Stimulated activated CD8-positive, alpha-beta memory T cell treated with anti-CD3 and anti-CD28 coated beads, Interleukin-15, amount 100 ng/mL, for 4 hours (primary cell): ENCODE measurements at places on chromosomes 1 and 21.
A peak's percentile ranks its signal among the peaks of the same experiment; 100 is the strongest.

DNA sequence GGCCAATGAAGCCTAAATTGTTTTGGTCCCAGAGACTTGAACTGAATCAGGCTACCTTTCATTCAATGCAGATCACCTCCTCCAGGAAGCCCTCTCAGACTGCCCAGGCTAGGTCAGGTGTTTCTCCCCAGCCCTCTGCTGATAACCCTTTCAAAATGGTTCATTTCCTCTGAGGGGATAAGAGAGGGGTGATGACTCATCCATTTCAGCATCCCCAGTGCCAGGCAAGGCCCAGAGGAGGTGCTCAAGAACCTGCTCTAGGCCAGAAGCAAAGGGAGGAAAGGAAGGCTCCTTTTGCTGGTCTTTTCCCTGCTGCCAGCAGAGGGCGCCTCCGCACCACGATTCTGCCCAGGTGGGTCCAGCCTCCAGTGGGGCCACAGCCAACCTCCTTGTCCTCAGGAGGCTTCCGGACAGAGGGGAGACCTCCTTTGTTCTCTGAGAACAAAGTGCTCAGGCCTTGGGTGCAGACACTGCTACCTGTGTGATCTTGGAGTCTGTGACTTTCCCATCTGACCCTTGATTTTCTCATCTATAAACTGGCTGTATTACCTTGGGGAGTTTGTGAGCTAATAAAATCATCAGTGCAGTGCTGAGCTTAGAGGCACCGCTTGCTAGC lies 45.3 kb upstream of the ARHGEF10L start:
- DNase-seq: peak; percentile 24

DNA sequence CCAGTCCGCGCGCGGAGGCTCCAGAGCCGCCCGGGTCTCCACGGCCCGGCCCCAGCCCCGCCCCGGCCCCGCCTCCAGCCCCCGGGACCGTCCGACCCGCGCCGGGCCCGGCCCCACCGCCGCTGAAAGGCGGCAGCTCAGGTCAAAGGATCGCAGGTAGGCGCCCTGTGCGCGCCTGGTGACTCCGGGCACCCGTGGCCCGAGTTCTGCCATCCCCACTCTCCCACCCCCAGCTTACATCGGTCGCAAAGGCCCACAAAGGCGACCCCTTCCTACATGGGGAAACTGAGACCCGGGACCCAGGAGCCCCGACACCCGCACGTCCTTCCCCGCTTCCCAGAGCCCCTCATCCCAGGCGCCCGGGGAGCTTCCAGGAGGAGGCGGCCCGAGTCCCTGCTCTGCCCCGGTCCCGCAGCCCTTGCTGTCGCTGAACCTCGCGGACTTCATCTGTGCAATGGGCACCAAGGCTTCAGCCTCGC lies at the start of gene TMEM200B:
TSS of gene TMEM200B (minus strand) at position 17 of the 479 bp plus-strand sequence. CDS start 2,075 bp downstream, outside the sequence.
- DNase-seq: no peak

- DNase-seq: no peak
Observed at GRCh38 chr1:46673749-46674182, 2.1 kb downstream of the TEX38 start.

DNA sequence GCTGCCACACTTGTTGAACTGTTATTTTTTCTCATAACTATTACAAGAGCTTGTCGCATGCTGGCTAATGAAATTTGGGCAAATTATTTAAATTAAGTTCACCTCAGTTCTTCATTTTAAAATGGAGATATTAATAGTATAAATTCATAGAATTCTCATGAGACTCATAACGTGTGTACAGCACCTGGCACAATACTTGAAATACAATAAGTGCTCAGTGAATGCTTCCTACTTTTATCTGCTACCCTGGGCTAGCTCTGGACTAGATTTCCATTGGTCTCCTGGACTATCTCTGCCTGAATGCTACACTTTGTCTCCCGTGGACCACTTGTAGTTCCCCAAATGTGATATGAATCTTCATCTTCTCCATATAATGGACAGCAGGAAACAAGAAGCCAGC lies 919 bp downstream of the SLAMF6 start:
- no peak for DNase-seq

- no peak for DNase-seq
Observed at GRCh38 chr1:238345837-238346236, 455.1 kb upstream of the ZP4 start.

- no peak for DNase-seq
Observed at GRCh38 chr1:113109908-113110554, 37.0 kb downstream of the LRIG2 start.

DNA sequence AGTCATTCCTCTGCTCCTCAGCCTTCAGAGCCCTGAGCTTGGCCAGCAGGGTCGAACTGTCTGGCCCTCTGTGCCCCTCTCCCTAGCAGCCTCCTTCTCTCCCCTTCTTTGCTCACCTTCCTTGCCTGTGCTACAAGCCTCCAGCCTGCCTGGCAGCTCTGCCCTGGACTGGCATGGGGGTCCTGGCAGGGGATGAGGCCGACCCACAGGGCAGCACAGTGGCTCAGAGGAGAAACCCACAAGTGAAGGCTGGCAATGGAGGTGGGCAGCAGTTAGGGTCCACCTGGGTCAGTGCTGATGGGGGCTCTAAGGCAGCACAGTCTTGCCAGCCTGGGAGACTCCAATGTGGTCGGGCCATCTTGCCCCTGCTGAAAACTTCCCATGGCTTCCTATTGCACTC lies 274.2 kb downstream of the GRIK3 start:
- DNase-seq: no peak

- no peak for DNase-seq
Observed at GRCh38 chr1:200034262-200034557, 6.7 kb downstream of the NR5A2 start.

DNA sequence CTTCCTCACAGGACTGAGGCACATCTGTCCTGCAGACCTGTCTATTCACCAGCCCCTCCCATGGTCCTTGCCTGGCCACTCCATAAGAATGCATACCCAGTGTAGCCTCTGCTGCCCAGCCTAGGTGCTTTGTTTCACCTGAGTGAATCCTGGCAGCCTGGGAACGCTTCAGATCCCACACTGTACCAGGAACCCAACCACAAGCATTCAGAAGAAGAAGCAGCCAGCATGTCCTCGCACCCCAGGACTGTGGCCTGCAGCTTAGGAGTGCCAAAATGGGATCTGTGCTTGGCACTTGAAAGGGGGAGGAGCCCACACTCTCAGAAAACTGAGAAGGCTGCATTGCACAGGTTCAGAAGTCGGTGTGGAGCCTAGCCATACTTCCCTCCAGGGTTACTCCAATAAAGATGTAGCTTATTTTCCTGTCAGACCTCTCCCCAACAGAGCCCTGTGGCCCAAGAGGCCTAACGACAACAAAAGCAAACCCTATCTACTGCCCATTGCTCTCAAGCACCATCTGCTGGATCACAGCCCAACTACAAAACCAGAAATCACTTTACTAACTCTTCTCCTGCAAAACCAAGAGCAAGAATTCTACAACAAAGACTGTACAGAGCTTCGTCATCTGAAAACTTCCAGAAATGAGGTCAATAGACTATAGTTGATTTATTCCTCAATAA lies 923.1 kb upstream of the NEGR1 start:
- DNase-seq: no peak

GRCh38 chr21:45590726-45591618 lies 48.7 kb upstream of the SLC19A1 start:
- DNase-seq: peak; percentile 50

- no peak for DNase-seq
Observed at GRCh38 chr1:15296585-15297321, 49.7 kb downstream of the FHAD1 start.

- no peak for DNase-seq
Observed at GRCh38 chr1:14878124-14878523, 275.4 kb upstream of the TMEM51 start.

GRCh38 chr1:68725001-68725752 lies 228.3 kb upstream of the DEPDC1 start:
- no peak for DNase-seq

DNA sequence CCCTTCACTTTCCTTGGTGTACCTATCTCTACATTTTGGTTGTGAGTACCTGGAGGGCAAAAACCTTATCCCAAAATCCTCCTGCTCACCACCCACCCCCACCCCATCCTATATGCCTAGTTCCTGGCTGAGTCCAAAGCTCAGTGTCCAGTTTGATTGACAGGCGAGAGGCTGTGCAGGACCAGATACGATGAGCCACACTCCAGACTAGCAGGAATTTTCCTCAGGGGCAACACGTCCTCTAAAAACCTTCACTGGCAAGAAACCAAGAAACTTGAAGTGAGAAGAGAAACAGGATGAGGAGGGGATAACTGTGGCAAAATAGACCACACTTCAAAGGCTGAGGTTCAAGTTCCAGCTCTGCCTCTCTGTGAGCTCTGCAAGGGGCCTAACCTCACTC lies 1.1 kb upstream of the SLAMF8 start:
- no peak for DNase-seq

DNA sequence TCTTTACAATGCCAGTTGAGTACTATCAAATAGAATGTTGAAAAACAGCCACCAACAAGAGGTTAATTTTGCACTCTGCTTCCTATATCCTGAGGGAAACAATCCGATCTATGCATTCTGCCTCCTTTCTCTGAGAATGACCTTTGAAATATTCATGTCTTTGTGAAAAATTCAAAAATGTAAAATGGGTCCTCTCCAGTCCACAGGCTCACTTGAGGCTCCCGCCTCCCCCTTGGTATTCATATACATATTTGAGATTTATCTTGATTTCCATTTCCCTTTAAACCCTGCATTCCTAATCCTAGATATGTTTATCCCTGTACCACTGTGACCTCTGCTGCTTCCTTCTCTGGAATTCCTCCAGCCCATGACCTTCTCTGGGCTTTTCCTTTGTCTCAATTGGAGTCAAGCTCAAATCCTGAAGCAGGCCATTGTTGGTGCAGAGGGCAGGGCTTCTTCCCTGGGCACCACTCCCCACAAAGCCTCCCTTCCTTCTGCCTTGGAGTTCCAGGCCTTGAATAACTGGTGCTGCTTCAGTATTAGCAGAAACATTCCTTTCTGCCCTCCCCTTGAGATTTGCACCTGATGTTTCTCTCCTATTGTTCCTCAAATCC lies 296.8 kb downstream of the PBX1 start:
- DNase-seq: no peak

DNA sequence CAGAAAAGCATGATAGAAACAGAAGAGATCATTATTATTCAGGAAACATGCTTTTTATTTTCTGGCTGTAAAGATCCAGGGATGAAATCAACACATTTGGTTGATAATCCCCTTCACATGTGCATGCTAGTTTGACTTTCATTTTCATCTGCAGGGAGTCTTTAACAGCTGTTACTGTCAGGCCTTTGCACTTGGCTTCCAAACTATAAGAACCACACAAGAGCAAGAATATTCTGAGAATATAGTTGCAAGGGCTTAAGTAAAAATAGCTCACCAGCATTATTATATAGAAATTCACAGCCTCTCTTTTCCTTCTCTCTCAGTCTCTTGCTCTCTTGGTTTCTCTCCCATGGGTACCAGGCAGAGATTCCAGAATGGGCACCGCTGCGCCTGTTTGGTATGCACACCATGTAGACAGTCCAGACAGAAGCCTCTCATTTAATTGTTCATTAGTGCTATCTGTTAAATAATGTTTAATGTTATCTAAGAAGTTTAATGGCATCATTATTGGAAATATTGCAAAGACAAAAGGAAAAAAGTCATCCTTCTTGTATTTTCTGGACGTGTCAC lies 622.3 kb upstream of the PLXNA2 start:
- DNase-seq: no peak

GRCh38 chr21:31414263-31415000 lies 70.4 kb upstream of the TIAM1 start:
- DNase-seq: no peak

DNA sequence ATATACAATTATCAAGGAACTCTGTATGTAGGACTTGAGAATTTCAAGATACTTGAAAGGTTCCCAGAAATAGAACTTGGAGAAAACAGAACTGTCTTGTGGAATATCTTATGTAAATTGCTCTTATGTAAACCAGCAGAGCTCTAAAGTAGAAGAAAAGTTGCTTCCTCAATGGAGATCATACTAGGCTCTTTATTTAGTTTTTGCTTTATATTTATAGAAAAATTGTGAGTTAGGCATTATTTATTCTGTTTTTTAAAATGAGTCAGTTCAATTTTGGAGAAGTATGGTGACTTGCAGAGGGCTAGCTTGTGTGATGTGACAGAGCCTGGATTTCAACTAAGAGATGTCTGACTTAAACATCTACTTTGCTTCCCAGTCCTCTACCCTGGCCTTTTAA lies 40.4 kb downstream of the ATP6V1G3 start:
- DNase-seq: no peak

DNA sequence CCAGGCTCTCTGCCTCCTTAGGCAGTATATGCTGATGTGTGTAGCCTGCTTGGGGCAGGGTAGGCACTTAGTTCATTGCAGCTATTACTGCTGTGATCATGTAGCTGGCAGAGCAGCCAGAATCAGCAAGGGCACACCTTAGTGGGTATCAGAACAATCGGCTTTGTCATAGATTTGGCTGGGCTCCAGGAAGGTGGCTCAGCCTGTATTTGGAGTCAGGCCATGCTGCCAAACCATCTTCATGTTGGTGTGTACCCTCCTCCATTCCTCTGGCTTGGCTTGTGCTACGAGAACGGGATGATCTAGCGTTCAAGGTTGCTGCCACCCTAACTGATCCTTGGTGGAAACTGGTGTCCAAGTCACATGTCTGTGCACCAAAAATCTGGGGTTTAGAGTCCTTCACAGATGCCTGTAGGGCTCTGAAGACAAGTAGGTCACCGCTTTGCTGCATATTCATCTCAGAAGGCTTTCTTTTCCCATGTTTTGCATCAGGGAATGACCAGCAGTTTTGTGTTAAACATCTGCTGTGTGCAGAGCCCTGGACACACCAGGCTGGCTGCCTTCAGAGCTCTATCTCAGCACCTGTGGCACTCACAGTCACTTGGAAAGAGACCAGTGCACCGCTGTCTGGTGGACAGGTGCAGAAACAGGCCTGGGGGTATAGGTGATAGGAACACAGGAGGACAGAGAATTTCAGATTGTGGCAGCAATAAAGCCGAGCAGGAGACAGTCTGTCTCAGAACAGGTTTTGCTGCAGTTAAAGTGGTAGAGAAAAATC lies 23.7 kb downstream of the VANGL1 start:
- no peak for DNase-seq

GRCh38 chr1:154941333-154942013 lies 5.0 kb upstream of the PMVK start:
- no peak for DNase-seq

DNA sequence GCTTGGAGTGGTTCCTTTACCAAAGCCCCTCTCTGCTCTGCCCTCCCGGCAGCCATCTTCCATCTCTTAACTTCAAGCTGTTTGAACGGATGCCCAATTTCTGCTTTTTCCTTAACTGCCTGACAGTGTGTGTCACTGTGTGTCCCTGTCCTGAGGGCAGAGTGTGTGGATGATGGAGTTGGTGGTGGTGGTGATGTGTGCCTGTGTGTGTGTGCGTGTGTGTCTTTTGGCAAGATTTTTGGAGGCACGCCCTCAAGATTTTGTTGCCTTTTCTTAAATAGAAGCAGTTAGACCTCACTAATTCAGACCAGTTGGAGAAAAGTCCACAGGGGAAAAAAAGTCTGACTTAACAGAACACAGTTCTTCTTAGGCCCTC lies 30.3 kb downstream of the SERTAD4 start:
- no peak for DNase-seq

DNA sequence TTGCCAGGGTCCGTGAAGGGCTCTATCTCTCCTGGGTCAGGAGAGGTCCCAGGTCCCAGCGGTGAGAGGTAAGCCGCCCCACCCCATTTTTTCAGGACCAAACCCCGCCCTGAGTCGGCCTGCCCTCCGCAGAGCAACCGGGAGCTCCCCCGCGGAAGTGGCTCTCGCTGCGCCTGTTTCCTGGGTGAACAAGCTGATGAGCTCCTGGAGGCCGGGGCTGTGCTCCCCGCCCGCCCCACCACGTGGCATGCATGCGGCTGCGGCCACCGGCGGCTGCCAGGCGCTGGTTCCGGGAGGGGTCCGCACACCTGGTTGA lies 32.0 kb downstream of the ZBTB17 start:
- no peak for DNase-seq
